ENCODE measurements at places on chromosomes 12 and 14.

DNA sequence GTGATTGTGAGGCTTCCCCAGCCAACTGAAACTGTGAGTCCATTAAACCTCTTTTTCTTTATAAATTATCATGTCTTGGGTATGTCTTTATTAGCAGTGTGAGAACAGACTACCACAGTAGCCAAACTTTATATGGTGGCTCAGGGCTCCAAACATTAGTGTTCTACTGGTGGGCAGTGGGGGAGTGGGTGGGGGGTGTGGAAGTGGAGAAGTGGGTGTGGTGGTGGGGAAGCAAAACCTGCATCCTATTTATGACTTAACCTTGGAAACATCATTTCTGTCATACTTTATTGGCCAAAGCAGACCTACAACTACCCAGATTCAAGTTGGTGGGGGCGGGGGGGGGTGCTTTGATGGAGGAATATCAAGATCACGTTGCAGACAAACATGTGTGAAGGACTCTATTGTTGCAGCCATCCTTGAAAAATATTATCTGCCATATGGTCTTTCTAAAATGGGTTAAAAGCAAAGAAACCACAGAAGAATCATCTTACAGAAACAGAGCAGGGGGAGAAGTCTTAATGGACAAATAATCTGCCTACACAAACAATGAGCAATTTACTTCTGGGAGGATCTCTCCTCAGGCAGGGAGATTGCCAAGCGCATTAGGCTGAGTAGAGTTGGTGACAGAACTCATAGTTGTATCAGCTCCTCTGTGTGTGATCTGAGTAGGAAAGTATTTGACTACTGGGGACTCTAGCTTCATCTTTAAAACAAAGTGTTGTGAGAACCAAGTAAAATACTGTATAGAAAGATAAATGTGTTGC, 1.4 kb upstream of the PWP1 start:
- DNase-seq: no peak

- no peak for DNase-seq
These were observed 328.8 kb upstream of the DIO3 start for GRCh38 chr14:101232340-101233020.

DNA sequence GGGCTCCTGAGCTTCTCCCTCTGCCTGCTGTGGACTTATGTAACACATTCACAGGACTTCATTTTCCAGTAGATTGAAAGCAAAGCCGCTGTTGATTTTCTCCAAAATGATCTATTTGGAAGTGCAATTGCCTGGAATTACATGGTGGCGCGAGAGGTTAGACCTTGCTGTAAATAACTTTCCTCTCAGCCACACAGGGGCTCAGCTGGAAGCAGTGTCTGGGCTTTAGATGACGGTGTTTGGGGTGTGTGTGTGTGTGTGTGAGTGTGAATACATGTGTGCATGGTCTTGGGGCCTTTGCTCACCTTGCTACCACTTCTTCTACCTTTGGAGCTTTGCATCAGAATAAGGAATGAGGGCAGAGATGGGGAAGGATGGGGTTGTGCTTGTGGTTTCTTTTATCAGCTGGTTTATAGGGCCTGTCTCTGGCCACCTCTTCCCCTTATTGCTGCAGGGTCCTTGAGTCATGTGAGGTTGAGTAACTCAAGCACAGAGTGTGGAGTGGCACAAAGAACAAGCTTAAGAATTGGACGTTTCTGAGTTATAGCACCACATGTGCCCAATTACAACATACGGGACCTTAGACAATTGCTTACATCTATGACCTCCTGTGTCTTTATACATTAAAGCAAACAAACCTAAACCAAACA, 280.6 kb downstream of the NRXN3 start:
- no peak for DNase-seq

GRCh38 chr12:118345355-118345754, 27.4 kb downstream of the TAOK3 start:
- no peak for DNase-seq
